Right lobe of liver (tissue), 6 donors: ENCODE measurements at places on chromosomes 4 and X. TPM values are rescaled to one million over a fixed set of nuclear protein-coding genes. Genes with fewer than 3 reads are reported as not detected.

- no peak for DNase-seq
Observed at GRCh38 chr4:109303140-109303496, 660 bp upstream of the COL25A1 start.

- DNase-seq, result no peak
Observed at GRCh38 chr4:182338063-182338462, 94.9 kb downstream of the TENM3 start.

GRCh38 chr4:59571805-59572430 lies 1628.2 kb upstream of the ADGRL3 start:
- no peak for DNase-seq

DNA sequence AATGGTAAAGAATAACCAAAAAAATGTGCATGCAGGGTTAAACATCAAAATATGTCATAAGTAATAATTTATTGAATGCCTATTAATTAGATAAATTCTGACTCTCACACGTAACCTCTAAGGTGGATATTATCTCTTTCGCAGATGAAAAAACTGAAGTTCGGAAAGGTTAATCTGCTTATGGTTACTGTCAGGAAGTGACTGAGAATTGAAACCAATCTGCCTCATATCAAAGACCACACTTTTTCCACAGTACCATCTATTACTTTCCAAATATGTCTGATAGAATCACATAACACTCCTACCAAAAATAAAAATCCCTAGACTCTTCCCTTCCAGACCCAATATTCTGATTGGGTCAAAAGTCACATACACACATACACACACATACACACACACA lies 6.2 kb downstream of the CHIC2 start:
- no peak for DNase-seq

DNA sequence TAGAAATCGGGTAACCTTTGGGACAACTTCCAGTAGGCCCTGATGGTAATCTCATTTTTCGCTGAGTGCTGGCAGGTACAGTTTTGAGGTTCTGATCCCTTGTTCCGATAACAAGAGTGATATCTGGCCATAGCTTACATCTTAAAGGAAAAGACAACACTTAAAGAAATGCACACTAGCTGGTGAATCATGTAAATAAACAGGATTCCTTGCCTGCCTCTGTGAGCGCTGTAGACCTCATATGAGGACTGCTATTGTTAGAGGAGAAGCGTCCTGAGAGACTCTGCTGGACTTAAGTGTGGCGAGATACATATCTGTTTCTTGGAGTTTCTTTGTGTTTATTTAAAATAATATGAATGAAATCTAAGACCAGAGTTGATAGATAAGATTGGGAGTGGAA lies 149.3 kb upstream of the SLC4A4 start:
- no peak for DNase-seq

- no peak for DNase-seq
Observed at GRCh38 chrX:149374751-149375150, 130.4 kb downstream of the IDS start.

PNMA6F gene
- not detected for total RNA-seq

DNA sequence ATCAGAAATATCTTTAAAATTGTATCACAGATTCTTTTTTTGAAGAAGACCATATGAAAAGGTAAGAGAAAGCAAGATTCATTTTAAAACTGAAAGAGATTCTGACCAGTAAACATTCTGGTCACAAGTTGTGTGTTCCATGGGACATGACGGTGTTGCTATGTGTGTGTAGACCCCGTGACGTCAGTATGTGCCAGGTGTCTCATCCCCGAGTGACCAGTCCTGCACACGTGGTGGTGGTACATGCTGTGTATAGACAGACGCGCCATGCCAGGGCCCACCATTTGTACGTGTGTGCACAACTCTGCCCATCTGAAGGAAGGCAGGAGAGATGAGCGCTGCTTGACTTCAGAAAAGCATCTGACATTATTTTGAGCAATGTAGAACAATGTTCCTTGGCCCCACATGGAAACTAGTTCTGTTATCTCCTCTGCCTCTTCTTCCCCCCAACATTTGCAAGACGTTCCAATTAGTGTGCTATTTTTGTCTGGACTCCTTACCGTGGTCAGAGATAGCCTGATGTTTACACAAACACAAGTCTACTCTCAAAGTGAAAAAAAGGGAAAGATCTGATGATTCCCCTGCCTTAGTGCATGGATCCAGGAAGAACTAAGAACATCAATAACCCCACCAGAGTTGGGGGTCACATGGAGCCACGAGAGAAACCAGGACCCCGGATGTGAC lies 51.2 kb downstream of the IRF2 start:
- no peak for DNase-seq

DNA sequence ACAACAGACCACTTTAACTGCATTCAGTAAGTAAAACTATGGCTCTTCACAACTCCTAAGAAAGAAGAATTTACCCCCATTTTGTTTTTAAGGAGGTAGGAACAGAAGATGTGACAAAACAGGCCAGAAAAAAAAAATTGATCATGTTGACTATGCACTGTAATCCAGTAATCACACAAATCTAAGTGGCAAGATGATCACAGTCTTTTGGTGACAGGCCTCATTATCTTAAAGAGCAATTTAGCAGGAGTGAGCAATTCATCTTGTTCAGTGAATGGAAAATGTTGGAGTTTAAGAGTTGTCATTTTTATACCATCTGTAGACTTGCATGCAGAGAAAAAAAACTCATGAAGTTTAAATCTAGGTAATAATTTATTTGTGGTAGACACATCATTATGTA lies 115.1 kb downstream of the SLC39A8 start:
- DNase-seq, result no peak

SUPT20HL1 gene
- total RNA-seq, result not detected

- DNase-seq, result no peak
Observed at GRCh38 chr4:11801466-11802446, 373.1 kb upstream of the HS3ST1 start.

MTNR1A gene
- total RNA-seq, result not detected

SOX3 gene
- total RNA-seq, result not detected

CPZ gene
- total RNA-seq, result 0.77 TPM

- no peak for DNase-seq
Observed at GRCh38 chrX:71991164-71991563, 80.5 kb downstream of the NHSL2 start.

DNA sequence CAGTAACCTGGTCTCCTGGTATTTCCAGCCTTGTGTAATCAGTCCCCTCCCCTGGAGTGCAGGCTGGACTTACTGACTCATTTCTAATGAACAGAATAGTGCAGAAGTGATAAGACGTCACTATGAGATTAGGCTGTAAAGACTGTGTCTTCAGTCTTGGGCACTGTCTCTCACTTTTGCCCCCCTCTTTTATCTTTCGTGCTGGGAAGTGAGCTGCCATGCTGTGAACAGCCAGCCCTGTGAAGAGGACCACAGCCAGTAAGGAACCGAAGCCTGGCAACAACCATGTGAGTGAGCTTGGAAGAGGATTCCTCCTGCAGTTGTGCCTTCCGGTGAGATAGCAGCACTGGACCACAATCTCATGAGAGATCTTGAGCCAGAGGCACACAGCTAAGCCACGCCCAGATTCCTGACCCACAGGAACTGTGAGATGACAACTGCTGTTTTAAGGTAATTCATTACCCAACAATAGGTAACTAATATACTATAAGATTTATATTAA lies 67.5 kb upstream of the GPR34 start:
- no peak for DNase-seq

DNA sequence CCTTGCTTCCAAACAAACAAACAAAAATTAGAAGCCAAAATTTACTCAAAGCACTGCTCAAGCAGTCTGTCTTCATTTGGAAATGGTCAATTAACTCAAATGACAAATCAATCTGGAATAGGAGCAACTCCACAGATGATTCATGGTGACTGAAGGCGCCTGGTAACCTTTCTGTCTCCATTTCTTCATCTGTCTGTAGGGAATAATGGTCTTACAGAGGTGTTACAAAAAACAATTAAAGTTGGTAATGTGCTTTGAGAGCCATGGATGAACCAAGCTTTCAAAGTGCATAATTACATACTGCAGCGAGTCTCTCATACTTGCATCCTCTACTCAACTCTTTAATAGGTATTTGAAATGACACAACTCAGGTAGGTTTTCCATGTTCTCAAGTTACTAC lies 38.3 kb upstream of the STAG2 start:
- no peak for DNase-seq

GRCh38 chr4:115824630-115825029 lies 711.2 kb upstream of the NDST4 start:
- no peak for DNase-seq

DNA sequence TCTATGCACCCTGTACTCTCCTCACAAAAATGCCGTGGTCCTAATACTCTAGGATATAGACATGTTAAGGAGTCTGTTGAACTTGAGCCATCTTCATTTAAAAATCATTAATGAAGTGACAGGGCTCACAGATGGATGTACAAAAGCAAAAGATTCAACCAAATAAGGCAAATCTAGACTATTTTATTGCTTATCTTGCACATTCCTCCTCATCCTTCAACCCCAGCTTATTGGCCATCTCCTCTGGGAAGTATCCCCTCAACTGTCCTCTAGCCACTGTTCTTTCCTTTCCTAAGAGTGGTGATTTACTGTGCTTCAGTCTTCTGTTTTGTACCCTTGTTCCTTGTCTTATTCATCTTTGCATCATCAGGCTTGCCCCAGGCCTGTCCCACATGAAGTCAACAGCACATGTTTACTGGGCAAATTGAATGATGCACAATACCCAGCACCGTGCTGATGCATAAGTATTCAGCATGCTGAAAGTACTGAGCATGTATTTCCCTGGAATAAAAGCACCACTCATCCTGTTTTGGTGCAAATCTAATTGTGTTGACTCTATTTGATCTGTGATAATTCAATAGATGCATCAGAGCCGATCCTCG lies 287.3 kb upstream of the CLNK start:
- DNase-seq, result no peak

MMAA gene
- total RNA-seq, result 20.9 TPM

DNA sequence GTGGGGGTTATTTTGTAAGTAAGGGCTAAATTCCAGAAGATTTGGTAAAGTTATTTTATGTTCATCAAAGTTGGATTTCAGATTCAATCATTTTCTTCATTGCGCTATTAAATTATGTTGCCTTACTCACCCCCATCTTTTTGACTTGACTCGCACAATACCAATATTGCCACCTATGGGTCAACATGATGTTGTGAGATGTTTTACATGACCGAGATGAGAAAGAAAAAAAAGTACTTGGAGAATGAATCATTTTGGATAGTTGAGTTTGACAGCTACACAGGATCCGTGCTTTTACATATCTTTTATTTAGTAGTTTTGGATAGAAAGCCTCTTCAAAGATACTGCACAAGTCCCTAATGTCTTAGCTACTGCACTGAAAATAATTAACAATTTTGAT lies 224.2 kb upstream of the EMCN start:
- DNase-seq, result no peak

FHL1 gene
- total RNA-seq, result 21.3 TPM

UGT2B17 gene
- 13.6 TPM for total RNA-seq

- no peak for DNase-seq
Observed at GRCh38 chr4:144316869-144317268, 176.4 kb upstream of the GYPA start.

- DNase-seq, result no peak
Observed at GRCh38 chrX:105781804-105782203, 40.5 kb upstream of the NRK start.

DNA sequence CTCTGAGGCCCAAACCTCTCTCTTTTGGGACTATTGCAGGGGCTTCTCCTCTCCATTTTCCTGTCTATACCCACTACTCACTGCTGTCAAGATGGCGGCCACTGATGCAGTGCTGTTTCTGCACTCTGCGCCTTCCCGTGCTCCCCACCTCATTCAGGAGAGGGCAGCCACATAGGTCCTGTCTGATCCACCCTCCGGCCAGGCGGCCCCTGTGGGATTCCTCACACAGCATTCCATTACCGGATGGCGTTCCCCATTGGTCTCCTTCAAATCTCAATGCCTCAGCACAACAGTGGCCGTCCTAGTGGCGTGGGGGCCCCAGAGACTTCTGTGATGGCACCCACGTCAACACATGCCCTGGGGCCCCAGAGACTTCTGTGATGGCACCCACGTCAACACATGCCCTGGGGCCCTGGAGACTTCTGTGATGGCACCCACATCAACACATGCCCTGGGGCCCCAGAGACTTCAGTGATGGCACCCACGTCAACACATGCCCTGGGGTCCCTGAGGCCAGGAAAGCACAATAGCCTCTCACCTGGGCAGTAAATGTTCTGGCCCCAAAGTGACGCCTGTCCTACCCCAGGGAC lies 7.3 kb downstream of the SPON2 start:
- DNase-seq, result no peak

CCNG2 gene
- 3.7 TPM for total RNA-seq

ARSJ gene
- total RNA-seq, result 7.7 TPM

GRCh38 chr4:176979416-176979815 lies 186.7 kb upstream of the VEGFC start:
- no peak for DNase-seq

DNA sequence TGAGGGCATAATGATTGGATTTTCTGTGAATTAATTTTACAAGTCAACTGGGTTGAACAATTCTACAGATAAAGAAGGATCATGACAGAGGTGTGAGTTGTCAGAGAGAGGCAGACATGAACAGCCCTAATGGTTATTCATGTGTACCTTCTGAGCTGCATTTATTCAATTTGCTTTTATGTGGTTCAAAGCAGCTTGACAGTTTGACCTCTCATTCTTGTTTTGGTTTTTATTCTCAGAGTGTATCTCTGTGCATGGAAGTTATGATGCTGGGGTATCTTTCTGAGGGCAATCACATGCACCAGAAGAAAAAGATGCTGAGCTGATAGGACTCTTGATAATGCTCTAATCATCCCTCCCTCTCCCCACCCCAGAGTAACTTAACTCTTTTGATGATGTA lies 169.3 kb upstream of the NPY2R start:
- DNase-seq, result no peak

GRCh38 chr4:18529482-18529881 lies 507.9 kb upstream of the LCORL start:
- no peak for DNase-seq

GRCh38 chr4:87978681-87979080 lies 3.2 kb downstream of the SPP1 start:
- DNase-seq, result no peak
